Esophagus muscularis mucosa (tissue), 4 donors: ENCODE measurements at places on chromosomes 5 and 9. TPM values are rescaled to one million over a fixed set of nuclear protein-coding genes. Genes with fewer than 3 reads are reported as not detected.

Gene CDKN2B-AS1
- 0.86 TPM for total RNA-seq

Gene FOXI1
- total RNA-seq = not detected

DNA sequence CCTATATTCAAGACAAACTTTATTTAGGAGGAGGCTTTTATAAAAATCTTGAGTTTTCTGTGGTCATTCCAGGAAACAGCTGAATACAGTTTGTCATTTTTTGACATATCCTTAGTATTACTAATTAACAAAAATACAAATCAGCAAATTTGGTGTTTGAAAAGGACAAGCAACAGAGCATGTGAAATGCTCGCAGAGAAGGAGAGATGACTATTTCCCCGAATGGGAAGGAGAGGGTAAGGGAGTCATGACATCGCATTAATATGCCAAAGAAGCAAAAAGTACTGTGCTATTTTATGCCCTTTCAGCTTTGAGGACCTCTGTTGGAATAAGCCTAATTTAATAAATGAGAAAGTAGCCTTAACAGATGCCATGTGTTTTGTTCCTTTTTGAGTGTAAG, 1.8 kb downstream of the SMIM15 start:
- DNase-seq = no peak

Gene MAMDC2
- total RNA-seq = 134 TPM

DNA sequence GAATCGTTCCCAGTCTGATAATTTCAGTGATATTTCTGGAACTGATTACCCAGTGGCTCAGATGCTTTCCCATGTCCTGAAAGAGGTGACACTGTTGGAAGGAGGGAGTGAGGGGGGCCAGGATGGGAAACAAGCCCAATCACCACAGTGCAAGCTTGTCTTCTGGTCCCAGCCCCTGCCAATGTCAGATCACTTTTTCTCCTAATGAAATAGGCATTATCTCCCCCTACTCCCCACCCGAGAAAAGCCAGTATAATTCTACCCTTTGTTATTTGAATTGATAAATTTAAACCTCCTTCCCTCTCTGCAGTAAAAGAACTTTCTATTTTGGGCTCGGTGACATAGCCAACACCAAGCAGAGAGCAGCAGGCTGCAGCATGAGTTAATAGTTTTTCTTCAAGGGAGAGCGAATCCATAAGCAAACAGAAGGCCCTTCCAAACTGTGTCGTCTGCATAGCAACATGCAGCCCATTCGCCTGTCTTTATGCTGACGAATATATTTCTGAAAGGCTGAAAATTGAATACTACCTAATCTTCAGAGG, 14.6 kb upstream of the PPP2CA start:
- no peak for DNase-seq

DNA sequence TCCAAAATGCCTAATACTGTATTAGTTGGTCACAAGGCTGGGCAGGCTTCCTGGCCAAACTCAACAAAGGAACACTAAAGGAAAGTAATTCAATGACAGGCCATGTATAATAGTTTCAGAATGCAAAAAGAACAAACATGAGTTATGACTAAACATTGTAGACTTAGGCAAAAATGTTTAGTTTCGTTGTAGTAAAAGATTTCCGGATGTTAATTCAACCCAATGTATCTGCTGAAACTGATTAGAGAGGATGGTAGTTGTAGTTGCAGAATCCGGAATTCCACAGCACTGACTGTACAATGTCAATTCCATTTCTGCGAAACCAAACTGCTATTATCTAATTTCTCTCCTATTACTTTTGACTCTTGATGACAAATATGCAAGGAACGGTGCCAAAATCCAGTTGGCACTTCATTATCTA, 117.9 kb upstream of the FST start:
- DNase-seq = no peak

DNA sequence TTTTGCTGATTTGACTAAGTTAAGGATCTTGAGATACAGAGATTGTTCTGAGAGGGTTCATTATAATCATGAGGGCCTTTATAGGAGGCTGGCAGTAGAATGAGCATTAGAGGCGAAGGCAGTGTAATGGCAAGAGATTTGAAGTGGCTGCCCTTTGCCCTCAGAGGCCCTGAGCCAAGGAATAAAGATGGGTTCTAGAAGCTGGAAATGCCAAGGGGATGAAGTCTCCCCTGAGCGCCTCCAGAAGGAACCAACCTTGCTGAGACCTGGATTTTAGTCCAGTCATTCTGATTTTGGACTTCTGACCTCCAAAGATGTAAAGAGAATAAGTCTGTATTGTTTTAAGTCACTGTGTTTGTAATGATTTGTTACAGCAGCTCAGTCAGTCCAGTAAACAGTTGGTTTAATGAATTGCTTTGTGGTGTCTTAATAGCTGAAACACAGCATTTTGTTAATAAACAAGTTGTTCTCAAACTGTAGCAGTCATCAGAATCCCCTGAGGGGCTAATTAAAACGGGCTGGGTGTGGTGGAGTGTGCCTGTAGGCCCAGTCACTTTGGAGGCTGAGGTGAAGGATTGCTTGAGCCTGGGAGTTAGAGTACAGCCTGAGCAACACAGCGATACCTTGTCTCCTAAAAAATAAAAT, 23.2 kb downstream of the GLRX start:
- peak; percentile 72 for DNase-seq

Gene LRRC19
- total RNA-seq = not detected

- no peak for DNase-seq
Observed at GRCh38 chr5:137695651-137696428, 40.0 kb downstream of the KLHL3 start.

Gene CYFIP2
- 24.9 TPM for total RNA-seq

- no peak for DNase-seq
Observed at GRCh38 chr5:137778772-137779564, 24.8 kb upstream of the HNRNPA0 start.

Gene CATSPER3
- 0.65 TPM for total RNA-seq

DNA sequence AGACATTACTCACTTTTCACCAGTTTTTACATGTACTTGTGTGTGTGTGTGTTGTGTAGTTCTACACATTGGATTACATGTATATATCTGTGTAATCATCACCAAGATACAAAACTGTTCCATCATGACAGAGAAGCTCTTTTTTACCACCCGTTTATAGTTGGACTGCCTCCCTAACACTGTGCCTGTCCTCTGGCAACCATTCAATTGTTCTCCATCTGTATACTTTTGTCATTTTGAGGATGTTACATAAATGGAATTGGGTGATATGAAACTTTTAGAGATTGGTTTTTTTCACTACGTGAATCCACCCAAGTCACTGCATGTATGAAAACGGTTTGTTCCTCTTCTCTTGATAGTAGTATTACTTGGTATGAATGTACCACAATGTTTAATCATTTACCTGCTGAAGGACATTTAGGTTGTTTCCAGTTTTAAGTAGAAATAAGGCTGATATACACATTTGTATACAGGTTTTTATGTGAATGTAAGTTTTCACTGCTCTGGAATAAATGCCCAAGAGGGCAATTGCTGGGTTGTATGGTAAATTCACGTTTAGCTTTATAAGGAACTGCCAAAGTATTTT, 126.2 kb downstream of the MAPKAP1 start:
- no peak for DNase-seq

Gene WNK2
- 18.6 TPM for total RNA-seq

Gene CDKN2A
- total RNA-seq = 3.7 TPM

- DNase-seq = no peak
Observed at GRCh38 chr9:115765060-115765459, 388.5 kb upstream of the PAPPA start.

GRCh38 chr5:132423438-132423898, 54.0 kb downstream of the SLC22A5 start:
- DNase-seq = peak; percentile 68

DNA sequence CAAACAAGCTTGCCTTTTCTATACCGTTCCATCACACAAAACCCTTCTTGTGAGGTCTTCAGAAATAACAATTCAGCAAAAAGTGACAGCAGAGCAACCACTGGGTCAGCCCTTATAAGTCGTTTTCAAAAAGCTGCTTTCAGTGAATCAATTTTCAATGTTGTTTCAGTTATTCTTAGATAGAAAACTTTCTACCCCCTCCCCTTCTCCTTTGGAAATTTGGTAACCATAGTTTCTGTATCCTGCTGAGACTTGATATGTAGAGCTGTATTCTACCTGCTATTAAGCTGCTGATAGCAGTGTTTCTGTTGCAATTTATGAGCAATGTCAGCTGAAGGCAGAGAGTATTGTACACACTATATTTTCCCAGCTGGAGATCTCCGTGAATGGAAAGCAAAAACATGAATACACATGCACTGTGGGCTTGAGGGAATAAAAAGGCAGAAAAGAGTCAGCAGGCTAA, 75.7 kb downstream of the ZNF608 start:
- no peak for DNase-seq

DNA sequence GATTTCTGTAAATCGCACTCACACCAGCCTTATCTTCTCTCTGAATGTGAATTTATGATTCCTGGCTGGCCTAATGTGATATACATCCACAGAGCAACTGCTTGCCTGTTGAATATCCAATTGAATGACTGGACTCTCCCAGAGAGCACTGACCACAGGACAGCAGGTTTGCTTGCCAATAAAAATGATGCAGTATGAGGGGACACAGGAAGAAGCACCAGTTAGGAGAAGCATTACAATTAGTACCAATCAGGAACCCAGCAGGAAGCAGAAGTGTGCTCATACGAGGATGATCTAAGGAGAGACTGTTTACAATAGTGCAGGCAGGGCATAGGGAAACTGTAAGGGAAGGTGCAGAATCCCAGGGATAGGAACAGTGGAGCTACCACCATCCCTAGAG, 127.2 kb upstream of the ZNF366 start:
- DNase-seq = no peak

Gene IRX1
- not detected for total RNA-seq
